Hindlimb muscle (tissue), 1 donor: ENCODE measurements at places on chromosomes 5 and 9.
A peak's percentile ranks its signal among the peaks of the same experiment; 100 is the strongest.

DNA sequence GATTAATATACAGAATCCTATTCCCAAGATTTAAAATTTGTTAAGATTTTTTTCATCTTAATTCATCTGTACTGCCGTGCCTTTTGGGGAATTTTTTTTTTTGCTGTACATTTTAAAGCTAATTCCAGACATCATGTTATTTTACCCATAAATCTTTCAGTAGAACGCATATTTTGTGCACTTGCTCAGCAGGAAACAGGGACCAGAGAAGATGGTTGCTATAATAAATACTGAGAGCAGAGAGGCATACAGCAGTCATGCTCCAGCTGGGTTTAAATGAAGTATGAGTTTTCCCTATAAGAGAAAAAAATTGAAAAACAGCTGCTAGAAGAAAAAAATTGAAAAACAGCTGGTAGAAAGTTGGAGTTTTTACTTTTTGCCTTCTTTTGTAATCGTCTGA lies 196.9 kb upstream of the PUM3 start:
- DNase-seq: no peak

DNA sequence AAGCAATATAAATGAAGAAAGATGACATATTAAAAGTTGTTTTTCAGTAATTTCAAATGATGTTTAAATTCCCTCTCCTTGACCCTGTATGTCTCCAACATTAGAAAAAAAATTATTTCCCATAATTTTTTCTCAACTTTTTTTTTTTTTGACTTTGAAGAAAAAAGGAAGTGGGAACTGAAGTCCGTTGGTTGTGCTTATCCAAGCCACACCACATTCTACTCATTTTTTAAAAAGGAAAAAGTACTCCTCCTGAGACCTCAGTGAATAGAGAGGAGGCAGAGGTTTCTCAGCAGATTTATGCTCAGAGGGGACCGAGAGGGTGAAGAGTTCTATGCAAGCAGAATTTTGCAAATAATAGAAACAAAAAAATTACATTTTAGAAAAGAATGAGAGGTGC lies 123.3 kb downstream of the PCSK5 start:
- no peak for DNase-seq

GRCh38 chr5:1217596-1218206 lies 7.5 kb upstream of the SLC6A18 start:
- no peak for DNase-seq

- DNase-seq: no peak
Observed at GRCh38 chr5:95880081-95880926, 57.8 kb upstream of the GLRX start.

DNA sequence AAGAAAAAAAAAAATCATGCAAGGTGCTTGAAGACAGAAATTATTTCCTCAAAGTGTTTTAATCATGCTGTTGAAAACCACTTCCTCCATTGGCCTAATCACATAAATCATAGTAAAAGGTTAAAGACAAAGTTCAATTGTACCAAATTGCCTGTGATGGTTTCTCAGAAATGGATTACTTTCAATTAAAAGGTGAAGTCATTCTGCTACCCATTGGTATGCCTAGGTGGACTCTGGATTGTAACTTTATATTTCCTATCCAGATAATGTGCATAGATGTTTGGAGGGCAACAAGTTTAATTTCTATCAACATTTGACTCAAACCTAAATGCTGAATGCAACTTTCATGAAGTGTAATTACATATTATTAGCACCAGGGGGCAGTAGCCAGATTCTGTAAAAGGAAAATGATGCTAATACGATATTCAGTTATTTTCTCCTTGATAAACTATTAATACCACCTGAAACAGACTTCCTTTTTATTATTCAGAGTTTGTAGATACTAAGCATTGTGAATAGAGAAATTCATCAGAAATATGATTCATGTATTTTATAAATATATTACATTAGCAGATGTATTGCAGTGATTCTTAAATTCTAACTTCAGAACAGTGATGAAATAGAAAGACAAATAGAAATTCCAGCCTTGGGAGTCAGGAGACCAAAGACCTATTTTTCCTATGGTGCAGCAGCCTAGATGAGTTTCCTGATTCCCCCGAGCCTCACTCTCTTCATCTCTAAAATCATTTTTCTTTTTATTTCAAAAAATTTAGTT lies 148.2 kb downstream of the CAAP1 start:
- no peak for DNase-seq

DNA sequence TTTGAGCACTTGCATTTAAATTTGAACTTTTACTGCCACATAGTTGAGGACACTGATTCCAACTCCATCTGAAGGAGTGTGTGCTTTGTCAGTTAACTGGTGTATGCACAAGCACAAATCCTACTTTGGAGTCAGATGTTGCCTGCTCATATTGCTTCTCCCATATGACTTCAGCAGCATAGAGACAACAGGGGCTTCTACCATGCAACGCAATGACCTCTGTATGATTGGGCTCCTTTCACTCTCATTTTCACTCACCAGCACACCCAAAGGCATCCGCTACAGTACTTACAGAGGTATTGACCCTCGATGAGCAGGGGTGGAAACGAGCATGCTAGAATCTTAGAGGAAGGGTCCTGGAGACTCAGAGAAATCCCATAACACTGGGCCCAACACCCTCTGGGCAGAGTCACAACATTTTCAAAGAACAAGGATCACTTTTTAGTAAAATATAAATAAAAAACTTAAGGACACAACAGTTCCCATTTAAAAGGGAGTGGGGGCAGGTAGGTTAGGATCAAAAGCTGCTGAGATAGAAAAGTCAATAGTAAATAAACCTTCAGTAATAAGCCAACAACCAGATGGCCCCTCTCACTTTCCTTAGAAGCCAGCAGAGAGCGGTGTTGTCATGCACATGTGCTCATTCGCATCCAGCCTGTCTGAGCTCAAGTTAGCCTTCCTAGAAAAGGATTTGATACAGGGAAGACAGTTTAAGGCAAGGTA lies 203.8 kb downstream of the SNCAIP start:
- DNase-seq: peak; percentile 69

DNA sequence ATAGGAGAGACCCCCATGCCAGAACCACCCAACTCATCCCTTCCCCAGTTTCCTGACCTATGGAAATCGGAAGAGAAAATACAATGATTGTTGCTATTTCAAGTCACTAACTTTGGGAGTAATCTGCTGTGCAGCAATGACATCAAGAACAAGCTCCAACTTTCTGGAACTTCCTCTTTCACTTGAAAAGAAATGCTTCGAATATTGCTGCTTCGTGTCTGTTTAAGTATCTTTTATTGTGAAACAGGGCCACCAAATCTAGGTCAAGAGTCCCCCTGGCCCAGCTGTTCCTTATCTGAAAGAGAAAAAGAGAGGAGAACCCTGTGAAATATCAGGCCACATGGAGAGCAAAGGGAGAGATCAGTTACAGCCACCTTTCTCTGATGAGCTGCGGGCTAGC lies 59.4 kb upstream of the DNAH5 start:
- DNase-seq: no peak

GRCh38 chr5:170223906-170224305 lies 8.9 kb upstream of the C5orf58 start:
- DNase-seq: no peak

DNA sequence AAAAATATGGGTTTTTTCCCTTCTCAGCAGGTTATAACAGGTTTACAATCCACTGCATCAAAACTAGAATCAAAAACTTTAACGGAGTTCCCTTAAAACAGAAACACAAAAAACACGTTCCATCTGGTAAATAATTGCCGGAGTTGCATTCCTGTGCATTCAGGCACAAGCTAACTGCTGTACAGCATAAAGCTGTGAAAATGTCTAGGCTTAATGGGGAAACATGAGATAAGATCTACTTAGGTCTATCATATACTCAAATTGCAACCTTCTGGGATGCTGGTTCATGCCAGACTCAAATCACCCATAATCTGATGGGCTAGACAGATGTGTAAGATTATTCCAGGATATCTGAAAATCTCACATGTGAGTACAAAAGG lies 265.3 kb downstream of the DOCK8 start:
- no peak for DNase-seq

GRCh38 chr9:38619556-38620447 lies 594 bp downstream of the ANKRD18A start:
- no peak for DNase-seq

DNA sequence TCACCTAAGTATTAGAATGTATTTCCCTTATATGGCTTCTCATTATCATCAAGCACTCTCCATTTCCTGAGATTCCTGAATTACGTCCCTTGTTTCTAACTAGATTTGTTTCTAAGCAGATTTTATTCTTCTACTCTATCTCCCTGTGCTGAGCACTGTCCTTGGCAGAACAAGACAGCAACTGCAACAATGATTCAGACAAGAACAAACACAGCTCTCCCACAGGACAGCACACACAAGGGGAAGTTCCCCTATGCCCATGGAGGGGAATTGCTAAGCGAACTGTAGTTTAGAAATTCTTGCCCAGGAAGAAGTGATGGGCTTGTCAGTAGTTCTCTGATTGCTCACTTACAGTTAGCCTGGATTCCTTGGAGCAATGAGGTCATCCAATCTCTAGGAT lies 759.9 kb downstream of the DTWD2 start:
- no peak for DNase-seq

GRCh38 chr9:130292106-130292505 lies 26.5 kb downstream of the HMCN2 start:
- DNase-seq: no peak

GRCh38 chr5:61640179-61641021 lies 308.3 kb downstream of the ZSWIM6 start:
- DNase-seq: no peak

GRCh38 chr5:14728459-14728938 lies 64.0 kb downstream of the OTULIN start:
- DNase-seq: no peak

GRCh38 chr5:65364907-65365306 lies 116.8 kb downstream of the ADAMTS6 start:
- DNase-seq: no peak

DNA sequence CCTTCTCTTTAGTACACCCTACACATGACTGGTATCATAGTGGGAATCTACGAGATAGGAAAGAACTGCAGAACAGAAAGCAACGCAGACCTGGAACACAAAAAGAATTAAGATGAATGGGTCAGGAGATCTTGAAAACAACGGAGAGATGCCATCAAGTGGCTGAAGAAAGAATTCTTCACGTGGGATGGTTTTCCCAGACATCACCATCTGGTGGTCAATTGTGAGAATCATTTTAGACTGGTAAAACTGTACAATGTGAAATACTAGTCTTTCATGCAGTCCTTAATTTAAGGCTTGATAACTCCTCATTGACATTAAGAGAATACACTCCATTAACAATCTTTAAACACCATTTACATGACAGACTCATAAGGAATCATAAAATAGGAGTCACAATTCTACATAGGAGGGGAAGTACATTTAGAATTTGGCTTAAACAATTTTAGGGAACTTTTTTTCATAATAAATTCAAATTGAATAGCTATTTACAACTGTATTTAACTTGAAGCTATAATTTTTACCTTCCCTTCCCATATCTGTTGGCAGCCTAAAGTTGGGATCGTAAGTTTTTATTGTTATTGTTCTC lies 128.4 kb upstream of the TRPM3 start:
- peak; percentile 55 for DNase-seq

GRCh38 chr9:123679330-123679987 lies 250.5 kb downstream of the DENND1A start:
- DNase-seq: no peak

DNA sequence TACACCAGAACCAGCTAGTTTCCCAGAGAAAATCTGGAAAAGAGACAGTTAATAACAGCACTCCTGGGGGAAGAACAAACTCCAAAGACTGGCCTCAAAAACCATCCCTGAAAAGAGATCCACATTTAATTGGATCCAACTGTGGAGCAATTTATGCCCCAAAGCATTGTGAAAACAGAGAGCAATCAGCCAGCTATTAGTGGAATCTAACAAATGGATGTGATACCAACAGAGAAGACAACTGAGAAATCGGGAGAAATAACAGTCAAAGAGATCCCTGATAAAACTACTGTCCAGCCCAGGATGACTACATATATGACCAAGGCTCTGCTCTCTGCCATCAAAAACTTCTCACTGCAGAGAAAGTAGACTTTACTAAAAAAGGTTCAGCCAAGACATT lies 40.5 kb upstream of the TRIO start:
- DNase-seq: no peak

- no peak for DNase-seq
Observed at GRCh38 chr9:132031467-132032237, 48.0 kb downstream of the MED27 start.

- no peak for DNase-seq
Observed at GRCh38 chr9:123370526-123371227, 14.7 kb downstream of the CRB2 start.

- DNase-seq: no peak
Observed at GRCh38 chr9:36499174-36499890, 73.4 kb upstream of the MELK start.

DNA sequence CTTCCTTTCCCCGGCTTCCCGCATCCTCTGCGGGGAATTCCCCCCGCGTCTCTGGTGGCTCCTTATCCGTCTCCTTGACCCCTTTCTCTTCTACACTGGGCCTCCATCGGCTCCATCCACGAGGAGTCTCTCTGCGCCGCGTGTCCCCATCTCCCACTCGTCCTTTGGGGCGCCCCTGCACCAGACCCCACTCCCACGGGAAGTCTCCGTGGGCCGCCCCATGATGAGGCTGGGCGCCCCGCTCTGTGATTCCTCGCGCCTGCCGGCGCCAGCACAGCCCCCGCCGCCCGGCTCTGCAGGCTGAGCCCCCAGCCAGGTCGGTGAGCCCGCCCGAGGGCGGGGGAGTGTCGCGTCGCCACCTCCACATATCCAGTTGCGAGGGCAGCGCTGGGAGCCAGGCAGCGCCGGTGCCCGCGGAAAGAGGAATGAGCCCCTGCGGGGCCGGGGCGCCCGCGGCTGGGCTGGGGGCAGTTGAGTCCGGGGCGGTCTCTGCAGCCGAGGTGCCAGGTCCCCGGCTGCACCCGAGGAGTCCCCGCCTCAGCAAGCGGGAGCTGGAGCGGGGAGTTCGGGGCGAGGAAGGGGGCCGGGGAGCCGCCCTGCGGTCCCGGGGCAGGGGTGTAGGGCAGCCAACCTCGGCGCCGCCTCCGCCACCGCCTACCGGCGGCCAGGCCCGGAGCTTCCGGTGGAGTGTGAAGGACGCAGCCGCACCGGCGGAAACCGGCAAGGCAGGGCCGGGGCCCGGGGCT lies 2.1 kb upstream of the TRAF1 start:
- peak; percentile 67 for DNase-seq

GRCh38 chr5:177146891-177147638 lies 13.5 kb downstream of the NSD1 start:
- no peak for DNase-seq

DNA sequence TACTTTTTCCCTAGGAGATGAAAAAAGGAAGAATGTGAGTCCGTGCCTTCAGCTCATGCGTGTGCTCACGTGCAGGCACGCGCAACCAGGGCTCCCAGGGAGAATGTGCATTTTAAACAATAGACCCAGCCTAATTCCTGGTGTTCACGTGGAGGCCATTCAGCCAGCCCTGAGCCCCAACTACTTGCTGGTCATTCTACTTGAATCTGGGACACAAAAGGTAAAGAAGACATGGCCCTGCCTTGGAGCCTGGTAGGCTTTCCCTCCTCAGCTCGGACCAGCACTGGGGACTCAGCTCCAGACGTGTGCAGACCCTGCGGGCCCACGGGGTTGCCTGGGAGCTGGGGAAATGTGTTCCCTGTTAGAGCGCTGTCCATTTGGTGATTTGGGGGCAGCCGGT lies 125.5 kb downstream of the MVB12B start:
- no peak for DNase-seq
